ENCODE measurements at places on chromosomes 4 and X.

- DNase-seq = no peak
These were observed 15.0 kb upstream of the CD99L2 start for GRCh38 chrX:150913511-150913910.

GRCh38 chr4:149676076-149676475 is 139.6 kb downstream of the IQCM start:
- DNase-seq = no peak

DNA sequence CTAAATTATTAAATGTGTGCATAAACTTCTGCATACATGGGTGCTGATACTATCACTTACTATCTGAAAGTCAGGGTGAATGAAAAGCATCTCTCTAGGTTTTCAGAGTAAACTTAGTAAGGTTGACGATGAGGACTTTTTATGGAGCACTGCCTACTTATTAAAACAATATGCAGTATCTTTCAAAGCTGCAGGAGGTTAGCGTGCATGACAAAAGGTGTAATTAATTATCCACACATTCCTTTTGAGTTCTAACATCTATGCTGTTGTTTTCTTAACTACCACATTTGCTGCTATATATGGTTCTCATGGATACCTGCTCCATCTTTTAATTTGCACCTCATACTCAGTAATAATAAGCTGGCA is 256.2 kb downstream of the FSTL5 start:
- no peak for DNase-seq

DNA sequence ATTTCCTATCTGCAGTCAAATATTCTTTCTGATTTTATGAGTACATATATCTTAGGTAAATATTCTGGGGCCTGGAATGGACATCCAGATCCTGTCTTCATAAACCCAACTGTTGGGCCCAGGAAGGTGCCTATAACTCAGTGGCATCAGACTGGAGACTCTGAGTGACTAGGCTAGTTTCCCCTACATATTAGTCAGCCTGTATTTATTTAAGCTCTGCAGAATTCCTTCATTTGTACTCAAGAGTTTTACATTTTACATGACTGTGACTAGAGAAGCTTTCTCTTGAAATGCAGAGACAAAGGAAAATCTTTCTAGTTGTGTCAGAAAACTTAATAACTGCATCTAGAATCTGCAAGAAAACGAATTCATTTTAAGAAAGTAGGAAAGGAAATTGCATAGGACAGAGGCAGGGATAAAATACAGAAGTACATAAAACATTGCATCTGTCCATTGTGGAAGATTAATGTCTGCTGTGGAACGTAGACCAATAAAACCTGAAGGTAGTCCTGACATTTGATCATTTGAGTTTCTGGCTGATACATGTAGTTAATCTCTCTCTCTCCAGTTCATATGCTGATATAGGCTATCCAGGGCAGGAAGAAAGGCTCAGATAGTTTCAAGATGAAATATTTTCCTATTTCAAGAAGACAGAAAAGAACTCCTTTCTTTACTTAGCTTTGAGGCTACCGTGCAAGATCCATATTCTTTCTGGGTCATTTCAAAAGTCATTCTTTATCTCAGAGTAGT is 78.2 kb downstream of the OPHN1 start:
- no peak for DNase-seq

GRCh38 chrX:57453901-57454300 is 137.9 kb upstream of the ZXDB start:
- DNase-seq = no peak

- no peak for DNase-seq
These were observed 27.2 kb upstream of the SLC25A4 start for GRCh38 chr4:185115827-185116232.

DNA sequence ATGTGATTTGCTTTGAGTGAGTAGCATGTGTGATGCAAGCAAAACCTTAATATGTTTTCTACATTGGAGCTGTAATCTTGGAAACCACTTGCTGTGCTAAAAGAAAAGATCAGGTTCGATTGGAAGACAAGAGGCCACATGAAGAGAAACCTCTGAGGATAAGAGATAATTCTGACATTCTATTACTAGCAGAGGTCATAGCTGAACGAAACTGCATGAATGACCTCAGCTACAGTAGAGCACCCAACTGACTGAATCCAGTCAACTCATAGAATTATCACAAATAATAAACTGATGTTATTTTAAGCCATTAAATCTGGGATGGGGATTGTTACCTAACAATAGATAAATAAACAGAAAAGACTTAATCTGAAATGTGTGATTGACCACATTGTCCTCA is 147.1 kb downstream of the CAMK2D start:
- DNase-seq = no peak

DNA sequence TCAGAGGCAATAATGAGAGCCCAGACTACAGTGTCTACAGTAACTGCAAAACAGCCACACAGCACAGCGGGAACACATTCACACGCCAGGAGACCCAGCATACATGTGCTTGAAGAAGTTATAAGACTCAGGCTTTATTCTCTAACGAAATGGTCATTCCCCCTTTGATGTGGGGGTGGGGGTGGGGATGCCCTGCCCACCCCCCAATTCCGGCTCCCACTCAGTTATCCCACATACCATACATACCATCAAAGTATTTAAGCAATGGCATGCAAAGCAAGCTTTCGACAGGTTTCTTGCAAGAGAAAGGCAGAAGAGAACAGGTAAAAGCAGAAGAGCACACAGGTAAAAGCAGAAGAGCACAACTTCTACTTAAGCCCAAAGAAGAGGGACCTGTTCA is 3.6 kb downstream of the MECP2 start:
- DNase-seq = no peak

DNA sequence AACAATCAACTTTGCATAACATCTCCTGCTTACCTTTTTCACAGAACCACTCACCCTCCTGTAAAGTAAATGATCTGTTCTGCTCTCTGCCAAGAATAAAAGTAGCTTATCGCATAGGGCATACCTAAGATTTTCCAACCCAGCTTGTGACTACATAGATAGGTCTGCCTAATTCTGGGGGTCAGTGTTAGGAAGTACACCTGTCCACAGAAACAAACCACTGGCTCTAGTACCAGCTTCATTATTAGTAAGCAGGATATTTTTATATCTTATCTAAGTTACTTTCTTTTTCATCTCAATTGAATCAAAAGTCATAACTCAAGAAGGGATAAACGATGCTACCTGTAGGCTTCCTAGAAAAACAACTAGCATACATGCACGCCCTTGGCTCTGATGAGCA is 23.8 kb downstream of the CXCL1 start:
- DNase-seq = no peak

DNA sequence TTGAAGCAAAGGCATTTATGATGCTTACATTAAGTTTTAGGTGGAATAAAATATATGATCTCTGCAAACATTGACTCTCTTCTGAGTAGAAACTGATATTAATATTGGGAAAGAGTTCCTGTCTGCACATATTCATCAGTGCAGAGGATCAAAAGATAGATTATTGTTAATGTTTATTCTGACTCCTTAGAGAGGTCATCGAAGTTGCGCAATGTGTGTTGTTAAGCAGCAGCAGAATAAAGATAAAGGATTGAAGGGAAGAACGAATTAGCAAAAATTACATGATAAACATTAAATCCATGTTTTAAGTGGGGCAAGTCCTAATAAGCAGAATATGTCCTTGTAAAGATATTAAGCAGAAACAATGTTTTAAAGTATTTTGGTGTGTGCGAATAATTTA is 72.6 kb upstream of the MBNL3 start:
- DNase-seq = no peak

DNA sequence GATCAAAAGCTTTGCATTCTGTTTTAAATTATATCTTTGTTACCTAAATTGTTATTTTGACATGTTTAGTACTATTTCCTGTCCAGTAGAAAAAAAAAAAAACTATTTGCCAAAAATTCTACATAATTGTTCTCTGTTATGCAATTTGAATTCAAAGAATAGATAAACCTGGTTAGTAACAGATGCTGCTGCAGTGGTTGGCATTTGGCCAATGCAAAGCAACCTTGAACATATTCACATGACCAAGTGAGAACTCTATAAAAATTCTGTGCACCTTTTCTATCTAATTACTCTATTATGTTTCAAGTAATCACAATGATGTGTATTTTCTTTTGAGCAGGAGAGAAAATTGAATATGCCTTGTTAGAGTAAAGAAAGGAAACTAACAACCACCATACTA is 1473.4 kb downstream of the RPA4 start:
- DNase-seq = no peak

DNA sequence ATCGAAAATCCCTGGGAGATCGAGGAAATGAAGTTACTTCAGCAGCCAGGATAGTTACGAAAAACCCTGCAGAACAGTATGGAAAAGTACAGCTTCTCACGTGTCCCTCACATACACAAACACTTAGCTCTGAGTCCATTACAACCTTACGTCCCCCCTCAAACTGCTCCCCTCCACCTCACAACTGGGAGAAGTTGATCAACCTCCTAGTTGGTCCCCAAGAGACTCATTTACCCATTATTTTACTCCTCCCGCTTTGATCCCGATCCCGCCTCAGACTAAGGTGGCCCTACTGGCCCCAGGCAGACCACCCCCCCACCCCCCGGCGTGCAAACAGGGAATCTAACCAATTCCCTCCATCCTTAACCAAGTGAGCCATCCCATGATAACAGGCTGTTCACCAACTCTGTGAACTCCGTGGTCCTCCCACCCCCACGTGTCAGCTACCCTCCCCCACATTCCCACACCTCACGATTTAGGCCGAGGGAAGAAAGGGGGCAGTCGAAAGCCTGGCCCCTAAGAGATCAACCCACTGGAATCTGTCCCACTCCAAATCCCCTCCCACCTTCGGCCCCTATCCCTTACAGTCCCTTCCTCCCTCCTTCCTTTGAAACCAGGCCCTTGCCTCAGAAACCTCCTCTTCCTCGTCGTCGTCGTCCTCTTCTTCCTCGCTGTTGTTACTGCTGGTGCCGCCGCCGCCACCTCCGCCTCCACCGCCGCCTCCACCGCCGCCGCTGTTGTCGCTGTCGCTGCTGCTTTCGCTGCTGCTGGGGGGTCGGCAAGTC is 755 bp downstream of the ANKRD17 start:
- no peak for DNase-seq

- no peak for DNase-seq
These were observed 31.1 kb downstream of the CCKAR start for GRCh38 chr4:26459054-26459755.

DNA sequence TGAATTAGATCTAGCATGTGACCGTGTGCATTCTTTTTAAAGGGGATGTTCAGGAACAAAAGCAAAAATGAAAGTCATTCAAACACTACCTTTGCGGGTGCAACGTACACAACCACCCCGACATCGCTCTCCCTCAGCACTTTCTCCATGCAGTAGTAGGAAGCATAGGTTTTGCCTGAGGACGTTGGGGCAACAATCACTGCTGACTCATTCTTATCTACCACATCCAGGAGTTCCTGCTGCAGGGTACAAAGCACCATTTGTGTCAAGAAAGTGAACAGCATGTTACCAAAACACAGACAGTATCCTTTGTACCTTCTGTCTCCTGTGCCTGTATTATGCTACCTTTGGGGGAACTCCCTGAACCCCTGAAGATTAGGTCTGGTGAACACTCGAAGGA is 58.6 kb downstream of the DDX60L start:
- DNase-seq = no peak

DNA sequence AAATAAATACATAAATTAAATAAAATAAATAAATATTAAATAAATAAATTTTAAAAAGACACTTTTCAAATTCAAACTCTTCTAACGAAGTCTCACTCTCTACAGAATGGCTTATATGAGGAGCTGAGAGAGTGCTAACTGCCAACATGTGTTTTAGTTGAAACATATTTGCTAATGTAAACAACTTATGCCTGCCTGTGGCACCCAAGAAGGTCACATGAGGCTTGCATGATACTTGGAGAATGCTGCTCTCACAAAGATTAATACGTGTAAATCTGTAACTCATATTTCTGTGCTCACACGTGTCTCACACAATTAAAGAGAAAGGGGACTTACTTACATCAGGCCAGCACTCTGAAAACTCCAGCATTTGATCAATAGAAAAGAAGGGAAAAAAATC is 43.2 kb upstream of the PITX2 start:
- DNase-seq = no peak

GRCh38 chr4:176656108-176656507 is 136.6 kb downstream of the VEGFC start:
- no peak for DNase-seq

GRCh38 chr4:2834001-2834921 is 9.4 kb upstream of the ADD1 start:
- peak; percentile 2 for DNase-seq

- DNase-seq = peak; percentile 73
These were observed 21.9 kb downstream of the ATP2B3 start for GRCh38 chrX:153539171-153539978.

GRCh38 chrX:30904186-30904585 is 15.1 kb upstream of the TAB3 start:
- DNase-seq = no peak

GRCh38 chr4:99324979-99325378 is 3.8 kb upstream of the ADH1B start:
- no peak for DNase-seq

GRCh38 chrX:81229229-81229628 is 27.3 kb downstream of the SH3BGRL start:
- no peak for DNase-seq

DNA sequence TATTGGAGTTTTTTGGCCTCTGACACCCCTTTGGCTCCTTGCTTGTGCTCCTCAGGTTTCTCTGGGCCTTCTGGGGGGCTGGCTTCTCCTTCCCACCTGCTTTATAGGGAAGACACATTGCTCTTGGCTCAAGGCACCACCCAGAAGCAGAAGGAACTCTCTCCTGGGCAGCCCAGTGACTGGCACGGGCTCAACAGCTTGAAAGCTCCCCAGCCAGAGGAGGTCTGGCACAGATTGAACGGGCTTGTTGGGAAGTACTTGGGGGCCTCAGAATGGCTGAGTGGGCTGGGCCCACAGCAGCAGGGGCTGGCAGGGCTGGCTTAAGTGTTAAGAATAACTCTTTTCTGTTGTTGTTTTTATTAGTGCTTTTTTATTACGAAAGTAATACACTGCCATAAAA is 11.2 kb upstream of the ZNF185 start:
- no peak for DNase-seq

DNA sequence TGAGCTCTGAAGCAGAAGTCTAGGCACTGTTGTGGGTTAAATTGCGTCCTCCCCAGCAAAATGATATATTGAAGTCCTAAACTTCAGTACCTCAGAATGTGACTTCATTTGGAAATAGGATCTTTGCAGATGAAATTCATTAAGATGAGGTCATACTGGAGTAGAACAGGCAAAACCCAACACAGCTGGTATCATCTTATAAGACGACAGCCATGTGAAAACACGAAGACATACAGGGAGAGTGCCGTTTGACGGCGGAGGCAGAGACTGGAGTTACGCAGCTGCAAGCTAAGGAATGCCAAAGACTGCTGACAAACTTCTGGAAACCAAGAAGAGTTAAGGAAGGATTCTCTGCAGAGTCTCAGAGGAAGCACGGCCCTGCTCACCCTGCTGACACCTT is 241.5 kb downstream of the MAML3 start:
- DNase-seq = no peak

GRCh38 chrX:149280011-149280410 is 225.1 kb downstream of the IDS start:
- no peak for DNase-seq

- DNase-seq = no peak
These were observed 4.5 kb upstream of the GPRIN3 start for GRCh38 chr4:89312066-89312465.
